Left cardiac atrium (tissue), 4 donors: ENCODE measurements at places on chromosomes 4 and X. TPM values are rescaled to one million over a fixed set of nuclear protein-coding genes. Genes with fewer than 3 reads are reported as not detected.

Gene HAND2
- total RNA-seq: 63.2 TPM

Gene VBP1
- total RNA-seq: 59.2 TPM

Gene SCD5
- total RNA-seq: 7.1 TPM

Gene GLRB
- 10.6 TPM for total RNA-seq

Gene FAM47E
- 2.2 TPM for total RNA-seq

Gene SORCS2
- total RNA-seq: 2.4 TPM
